GM12865 (cell line): ENCODE measurements at places on chromosomes 6 and 20.

DNA sequence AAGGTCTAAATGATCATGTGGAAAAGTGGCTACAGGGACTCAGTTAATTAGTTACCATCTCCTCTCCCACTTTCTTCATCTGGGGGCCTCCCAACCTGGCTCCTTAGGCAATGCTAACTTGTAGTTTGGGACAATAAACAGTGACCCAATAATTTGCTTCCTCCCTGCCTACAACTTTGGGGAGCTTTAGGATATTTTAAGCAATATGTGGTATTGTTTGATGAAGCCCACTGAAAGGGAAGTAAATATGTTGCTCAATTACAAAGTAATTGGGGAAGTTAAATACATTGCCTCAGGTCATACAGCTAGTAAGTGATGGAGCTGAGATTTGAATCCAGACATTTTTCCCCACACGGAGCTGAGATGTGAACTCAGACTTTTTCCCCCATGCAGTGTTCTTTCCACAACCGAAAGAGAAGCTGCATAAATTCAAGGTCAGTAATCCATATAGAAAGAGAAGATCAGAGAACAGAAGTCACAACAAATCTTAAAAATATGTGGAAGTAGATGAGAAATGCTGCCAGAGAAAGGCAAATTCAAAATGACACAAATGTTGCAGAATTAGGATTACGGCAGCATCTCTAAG, 26.6 kb downstream of the ZHX3 start:
- no peak for DNase-seq

DNA sequence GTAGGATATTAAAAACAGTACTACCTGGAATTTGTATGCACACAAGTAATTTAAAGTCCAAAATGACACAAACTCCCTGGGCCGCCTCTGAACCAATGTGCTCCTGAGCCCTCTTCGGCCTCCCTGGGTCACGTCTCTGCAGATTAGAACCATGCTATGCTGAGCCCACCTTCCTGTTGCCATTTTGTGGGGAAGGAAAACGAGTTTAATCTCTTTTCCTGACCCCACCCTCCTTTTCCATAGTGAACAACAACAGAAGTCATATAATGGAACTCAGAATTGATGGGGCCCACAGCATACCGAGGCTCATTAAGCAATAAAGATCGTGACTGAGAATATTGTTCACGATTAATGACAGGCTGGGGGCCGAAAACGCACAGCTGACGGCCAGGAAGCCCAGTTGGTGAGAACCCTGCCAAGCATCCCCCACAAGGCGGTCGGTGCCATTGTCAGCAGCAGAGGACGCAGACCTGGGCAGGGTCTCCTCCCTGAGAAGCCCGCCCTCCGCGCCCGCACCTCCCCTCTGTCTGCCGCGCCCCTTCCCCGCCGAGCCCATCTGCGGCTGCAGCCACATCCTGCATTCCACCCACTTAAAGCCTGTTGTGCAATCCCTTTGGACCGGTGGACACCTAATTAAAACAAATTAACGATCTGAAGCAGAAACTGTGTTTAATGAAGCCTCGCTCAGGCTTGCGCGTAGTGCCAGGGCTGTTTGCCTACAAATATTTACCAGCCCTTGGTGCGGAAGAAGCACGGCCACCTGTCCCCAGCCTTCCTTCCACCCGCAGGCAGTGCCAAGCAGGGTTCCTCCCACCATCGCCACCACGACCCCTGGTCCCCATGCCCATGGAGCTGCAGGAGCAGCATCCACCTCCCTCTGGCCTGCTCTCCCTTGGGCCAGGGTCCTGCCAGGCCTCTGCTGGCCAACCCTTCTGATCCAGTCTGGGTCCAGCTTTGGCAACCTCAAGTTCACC, 68.1 kb downstream of the DLL1 start:
- no peak for DNase-seq

- no peak for DNase-seq
These were observed 37.3 kb downstream of the PSMG4 start for GRCh38 chr6:3296078-3296477.

DNA sequence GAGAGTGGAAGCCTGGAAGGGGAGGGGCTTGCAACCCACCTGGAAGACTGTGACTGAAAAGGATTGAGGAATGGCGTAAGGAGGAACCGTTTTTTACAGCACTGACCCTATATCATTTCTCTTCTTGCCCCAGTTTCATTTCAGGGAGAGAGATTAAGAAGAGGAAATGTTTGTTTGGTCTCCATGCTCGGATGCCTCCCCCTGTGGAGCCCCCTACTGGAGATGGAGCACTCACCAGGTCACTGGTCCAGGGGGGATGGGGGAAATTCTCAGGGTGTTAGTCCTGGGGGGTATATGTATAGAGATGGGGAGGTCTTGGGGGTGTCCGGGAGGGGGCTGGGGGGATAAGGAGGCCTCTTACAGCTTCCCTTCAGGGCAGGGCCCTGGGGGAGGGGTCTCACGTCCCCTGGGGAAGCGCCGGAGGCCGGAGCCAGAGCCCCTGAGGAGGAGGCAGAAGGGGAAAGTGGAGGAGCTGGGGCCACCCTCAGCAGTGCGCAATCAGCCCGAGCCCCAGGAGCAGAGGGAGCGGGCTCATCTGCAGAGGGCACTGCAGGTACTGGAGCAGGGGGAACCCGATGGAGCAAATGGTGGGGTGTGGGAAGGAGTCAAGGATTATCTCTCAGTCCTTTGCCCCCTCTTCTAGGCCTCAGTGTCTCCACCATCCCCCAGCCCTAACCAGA, 3.2 kb downstream of the CUTA start:
- no peak for DNase-seq
